Stimulated activated CD8-positive, alpha-beta memory T cell treated with anti-CD3 and anti-CD28 coated beads, Interleukin-7, amount 100 ng/mL, for 24 hours (primary cell): ENCODE measurements at places on chromosomes 5 and 9.

- no peak for DNase-seq
Measured at GRCh38 chr9:136734837-136735496, 7.8 kb downstream of the LCN10 start.

GRCh38 chr5:150946351-150946905, 41.6 kb upstream of the ZNF300 start:
- no peak for DNase-seq

- no peak for DNase-seq
Measured at GRCh38 chr5:3348576-3349535, 246.8 kb upstream of the IRX1 start.

DNA sequence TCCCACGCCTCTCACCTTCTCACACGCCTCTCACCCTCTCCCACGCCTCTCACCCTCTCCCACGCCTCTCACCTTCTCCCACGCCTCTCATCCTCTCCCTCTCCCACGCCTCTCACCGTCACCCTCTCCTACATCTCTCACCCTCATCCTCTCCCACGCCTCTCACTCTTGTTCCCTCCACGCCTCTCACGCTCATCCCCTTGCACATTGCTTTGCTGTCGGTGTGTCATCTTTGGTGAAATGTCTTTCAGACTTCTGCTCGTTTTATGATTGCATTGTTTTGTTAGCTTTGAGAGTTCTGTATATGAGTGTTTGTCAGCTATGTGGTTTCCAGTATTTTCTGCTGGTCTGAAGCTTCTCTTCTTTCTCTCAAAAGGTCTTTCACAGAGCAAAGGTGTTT, 102.7 kb downstream of the EHMT1 start:
- no peak for DNase-seq

DNA sequence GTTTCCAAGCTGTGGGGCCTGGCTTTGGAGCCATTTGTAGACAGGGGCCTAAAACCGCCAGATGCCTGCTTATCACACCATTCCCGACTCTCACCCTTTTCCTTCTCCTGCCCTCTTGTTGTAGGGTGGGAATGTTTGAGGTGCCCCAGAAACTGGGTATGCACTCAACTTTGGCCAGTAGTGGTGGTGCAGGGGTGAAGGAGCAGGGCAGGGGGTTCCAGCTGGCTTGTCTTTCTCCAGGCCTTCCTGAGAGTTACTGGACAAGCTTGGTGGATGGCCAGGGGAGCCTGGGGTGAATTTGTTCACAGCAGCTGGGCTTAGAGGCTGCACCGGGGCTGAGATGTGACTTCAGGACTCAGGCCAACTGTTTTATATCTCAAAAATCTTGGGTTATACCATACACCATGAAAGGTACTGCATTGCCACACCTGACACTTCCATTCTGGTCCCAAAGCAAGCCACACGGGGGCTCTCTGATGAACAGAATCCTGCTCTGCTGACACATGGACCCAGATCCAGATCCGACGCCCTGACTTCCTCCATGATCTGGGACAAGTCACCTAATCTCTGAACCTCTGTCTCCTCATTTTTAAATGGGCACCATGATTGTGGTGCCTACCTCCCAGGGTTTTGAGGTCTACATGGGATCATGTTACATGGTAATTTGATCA, 62.1 kb downstream of the DAB2IP start:
- DNase-seq: no peak

- no peak for DNase-seq
Measured at GRCh38 chr5:169216866-169217265, 84.1 kb downstream of the SLIT3 start.

DNA sequence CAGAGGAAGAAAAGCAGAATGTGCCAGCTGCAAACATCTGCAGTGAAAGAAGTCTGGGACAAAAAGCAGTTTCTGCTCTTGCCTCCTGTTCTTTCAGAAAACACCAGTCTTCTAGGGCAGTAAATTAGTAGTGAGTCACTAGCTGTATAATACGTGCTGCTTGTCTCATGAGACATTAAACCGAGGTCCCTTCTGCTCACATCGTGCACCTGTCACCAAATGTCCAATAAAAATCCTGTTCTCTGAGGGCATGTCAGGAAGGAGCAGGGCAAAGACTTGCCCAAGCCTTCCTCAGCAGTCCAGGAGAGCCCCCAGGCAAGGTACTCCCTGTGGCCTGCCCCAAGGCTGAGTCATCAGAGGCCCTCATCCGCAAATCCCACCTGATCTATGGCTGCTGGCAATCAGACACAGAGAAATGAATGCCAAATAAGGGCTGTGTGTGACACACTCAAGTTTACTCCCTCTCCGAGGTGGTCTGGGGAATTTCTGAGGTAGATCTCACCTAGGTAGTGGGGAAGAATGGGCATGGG, 255.3 kb upstream of the SMARCA2 start:
- no peak for DNase-seq

DNA sequence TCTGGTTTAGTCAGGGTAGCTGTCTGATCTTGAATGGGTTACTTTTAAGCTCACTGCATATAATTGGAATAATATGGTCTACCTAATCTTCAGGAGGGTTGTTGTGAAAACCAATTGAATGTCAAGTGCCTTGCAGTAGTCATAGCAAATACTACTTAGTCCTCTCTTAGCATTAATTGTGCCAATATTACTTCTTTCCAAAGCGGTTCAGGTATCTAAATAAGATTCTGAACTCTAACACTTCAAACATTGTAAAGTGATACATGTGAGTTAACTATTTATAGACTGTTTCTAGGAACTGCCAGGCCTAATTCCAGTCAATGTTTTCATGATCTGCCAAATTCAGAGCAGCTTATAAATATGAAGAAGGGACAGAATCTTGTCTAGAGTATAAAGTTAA, 140.2 kb downstream of the SH3GL2 start:
- DNase-seq: no peak

- DNase-seq: no peak
Measured at GRCh38 chr9:128629852-128630545, 26.6 kb downstream of the DYNC2I2 start.

DNA sequence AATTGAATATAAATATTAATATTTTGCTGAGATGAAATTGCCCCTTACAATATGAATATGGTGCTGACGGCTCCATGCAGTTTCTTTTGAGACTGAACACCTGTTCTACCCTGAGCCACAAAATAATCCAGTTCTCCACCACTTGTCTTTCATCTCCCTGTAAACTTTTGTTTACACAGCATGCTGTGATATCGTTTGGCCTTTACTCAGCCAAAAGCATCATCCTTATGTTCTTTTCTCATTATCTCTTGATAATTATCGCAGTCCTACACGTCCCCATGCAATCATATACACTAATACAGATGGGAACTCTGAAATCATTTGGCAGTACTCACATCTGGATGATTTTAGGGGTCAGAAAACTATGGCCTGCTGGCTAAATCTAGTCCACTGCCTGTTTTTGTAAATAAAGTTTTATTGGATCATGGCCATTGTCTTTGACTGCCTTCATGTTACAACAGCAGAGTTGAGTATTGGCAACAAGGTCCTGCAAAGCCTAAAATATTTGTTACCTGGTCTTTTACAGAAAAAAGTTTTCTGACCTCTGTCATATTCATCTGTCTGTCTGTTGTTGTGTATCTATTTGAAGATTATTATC, 53.3 kb downstream of the AOPEP start:
- DNase-seq: no peak

- DNase-seq: no peak
Measured at GRCh38 chr5:13250464-13251291, 693.8 kb downstream of the DNAH5 start.

- DNase-seq: no peak
Measured at GRCh38 chr9:135761150-135761844, 59.3 kb downstream of the KCNT1 start.

GRCh38 chr9:137705443-137705863, 86.6 kb downstream of the EHMT1 start:
- no peak for DNase-seq

GRCh38 chr5:123626051-123626450, 114.1 kb downstream of the CSNK1G3 start:
- DNase-seq: no peak

- no peak for DNase-seq
Measured at GRCh38 chr5:89308606-89309040, 425.6 kb upstream of the MEF2C start.

GRCh38 chr9:25350011-25350410, 328.2 kb downstream of the TUSC1 start:
- no peak for DNase-seq

DNA sequence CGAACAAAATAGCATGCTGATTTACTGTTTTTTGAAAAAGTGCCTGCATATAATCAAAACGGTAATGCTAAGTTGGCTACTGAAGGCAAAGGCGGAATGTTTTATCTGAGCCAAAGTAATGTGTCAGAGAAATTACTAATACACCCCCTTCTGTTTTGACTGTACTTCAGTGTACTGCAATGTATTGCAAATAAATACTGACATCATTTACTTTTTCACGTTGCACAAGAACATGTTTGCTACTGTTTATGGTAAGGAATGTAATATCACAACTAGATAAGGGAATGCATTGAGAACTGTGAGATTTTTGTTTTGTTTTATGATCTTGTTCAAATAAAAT, 813 bp upstream of the AGTPBP1 start:
- no peak for DNase-seq

GRCh38 chr9:124125651-124125977, 114.0 kb downstream of the LHX2 start:
- no peak for DNase-seq

DNA sequence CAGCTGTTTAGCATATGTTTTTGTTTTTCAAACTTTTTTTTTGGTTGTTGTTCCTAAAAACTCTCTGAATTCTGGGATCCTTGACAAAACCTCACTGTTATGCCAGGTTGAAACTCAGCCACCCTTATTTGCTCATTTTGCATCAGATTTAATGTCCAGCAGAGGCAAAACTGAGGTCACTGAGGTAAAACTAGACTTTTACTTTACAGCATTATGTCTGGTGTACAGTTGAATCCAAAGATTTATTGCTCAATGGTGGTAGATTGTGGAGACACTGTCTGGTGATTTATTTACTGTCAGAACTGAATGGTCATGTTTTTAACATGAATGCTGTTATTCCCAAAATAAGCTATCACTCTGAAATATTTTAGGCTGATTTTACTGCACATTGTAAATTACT, 87.9 kb downstream of the FBXL7 start:
- DNase-seq: no peak

DNA sequence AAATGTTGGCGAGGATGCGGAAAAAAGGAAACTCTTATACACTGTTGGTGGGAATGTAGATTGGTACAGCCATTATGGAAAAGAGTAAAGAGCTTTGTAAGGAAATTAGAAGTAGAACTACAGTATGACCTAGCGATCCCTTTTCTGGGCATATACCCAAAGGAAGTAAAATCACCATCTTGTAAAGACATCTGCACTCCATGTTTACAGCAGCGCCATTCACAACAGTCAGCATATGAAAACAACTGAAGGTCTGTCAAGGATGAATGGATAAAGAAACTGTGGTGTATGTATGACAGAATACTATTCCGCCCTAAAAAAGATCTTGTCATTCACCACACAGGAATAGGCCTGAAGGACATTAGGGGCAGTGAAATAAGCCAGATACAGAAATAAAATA, 27.7 kb upstream of the SLC25A51 start:
- DNase-seq: no peak

- no peak for DNase-seq
Measured at GRCh38 chr5:74179179-74179578, 461.3 kb downstream of the ENC1 start.

DNA sequence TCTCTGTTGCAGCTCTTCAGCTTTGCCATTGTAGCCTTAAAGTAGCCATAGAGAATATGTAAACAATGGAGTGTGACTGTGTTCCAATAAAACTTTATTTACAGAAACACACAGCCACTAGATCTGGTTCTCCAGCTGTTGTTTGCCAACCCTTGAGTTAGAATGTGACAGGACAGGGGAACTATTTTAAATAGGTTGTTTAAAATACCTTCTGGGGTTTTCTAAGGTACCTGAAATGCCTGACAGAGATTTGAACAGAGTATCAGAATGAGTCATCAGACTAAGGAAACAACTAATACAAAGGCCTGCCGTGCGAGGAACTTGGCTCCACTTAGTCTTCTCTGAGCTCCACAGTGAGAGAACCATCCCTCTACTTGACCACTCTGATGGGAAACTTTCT, 85.4 kb downstream of the HSD17B4 start:
- no peak for DNase-seq

DNA sequence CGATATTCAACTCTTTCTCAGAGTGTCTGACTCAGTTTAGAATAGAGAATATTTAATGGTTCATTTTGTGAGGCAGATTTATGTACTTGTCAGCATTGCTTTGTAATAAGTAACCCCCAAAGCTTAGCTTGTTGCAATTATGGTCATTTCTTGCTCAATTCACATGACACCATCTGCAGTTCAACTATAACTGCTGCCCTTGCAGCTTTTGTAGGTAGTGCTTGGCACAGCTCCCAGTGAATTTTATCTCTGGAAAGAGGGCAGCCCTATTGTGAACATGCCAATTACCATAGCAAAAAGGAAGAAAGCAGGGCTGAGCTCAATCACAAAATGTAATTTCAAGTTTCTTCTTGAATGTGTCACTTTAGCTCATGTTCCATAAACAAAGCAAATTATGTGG, 1587.7 kb upstream of the ACO1 start:
- no peak for DNase-seq
